Motor neuron (in vitro differentiated cells): ENCODE measurements at places on chromosomes 2 and 18. TPM values are rescaled to one million over a fixed set of nuclear protein-coding genes. Genes with fewer than 3 reads are reported as not detected.

- ATAC-seq: no peak
Measured at GRCh38 chr18:57559314-57559713, 27.2 kb downstream of the FECH start.

HRH4 gene
- 0.21 and 0.34 TPM in 2 replicates for total RNA-seq

DNA sequence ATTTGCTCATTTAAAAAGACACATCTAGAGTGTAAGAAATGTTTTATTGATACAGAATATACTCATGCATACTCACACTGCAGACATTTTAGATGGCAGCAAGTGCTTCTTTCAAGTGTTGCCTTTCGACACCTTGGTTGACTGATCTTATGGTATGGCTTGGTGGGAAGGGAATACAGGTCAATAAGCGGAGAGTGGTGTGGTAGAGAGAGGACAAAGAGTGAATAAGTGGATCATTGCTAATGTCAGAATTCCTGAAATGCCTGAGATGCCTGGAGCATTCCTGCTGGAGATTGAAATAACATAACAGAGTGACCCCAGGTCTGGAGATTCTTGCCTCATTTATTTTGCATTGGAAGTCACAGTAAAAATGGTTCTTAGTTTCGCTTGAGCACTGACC lies 76.7 kb downstream of the RND3 start:
- ATAC-seq: peak; percentile 33

TRABD2A gene
- total RNA-seq: 1.3 and 3.5 TPM in 2 replicates

DNA sequence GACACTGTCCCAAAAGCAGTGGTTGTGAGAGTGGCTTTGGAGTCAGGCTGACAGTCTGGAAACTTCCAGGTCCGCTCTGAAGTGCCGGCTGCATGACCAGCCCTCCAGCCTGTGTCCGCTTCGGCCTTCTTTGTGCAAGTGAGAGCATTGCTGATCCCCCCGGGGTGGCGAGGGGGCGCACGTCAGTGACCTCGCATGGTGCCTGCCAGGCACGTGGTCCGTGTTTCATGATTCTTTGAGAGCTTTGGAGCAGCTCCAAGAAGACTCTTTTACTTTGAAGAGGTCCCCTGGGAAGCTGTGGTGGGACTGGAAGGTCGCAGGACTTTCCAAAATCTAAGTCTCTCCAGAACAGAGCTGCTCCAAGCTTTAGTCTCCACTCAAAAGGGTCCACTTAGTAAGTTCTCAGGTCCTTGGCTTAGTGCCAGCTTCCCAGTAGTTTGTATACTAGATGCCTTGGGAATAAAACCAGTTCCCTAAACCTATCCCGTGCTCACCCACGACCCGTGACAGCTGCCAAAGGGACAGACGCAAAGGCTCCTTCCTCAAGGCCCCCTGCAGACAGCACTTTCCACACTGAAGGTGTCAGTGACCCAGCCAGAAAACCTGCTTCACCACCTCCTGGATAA lies 68.8 kb downstream of the ADI1 start:
- no peak for ATAC-seq

GRCh38 chr2:64727013-64727767 lies 73.5 kb upstream of the SERTAD2 start:
- ATAC-seq: no peak

GRCh38 chr18:31680433-31680811 lies 4.0 kb downstream of the B4GALT6 start:
- no peak for ATAC-seq

PKP4 gene
- 17.8 and 22.5 TPM in 2 replicates for total RNA-seq

SP9 gene
- total RNA-seq: 13.1 and 14.4 TPM in 2 replicates

GRCh38 chr2:111904726-111905474 lies 6.5 kb downstream of the MERTK start:
- no peak for ATAC-seq

DNA sequence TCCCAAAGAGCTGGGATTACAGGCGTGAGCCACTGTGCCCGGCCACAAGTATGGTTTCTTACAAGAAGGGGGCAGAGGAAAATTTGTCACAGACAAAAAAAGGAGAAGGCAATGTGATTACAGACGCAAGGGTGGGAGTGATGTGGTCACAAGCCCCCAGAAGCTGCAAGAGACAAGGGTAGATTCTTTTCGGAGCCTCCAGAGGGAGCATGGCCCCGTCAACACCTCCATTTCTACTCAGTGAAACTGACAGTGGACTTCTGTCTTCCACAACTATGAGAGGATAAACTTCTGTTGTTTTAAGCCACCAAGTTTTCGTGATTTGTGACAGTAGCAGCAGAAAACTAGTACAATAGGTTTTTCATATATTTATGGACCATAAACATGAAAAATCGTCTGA lies 2.1 kb upstream of the TCF7L1 start:
- no peak for ATAC-seq

DNA sequence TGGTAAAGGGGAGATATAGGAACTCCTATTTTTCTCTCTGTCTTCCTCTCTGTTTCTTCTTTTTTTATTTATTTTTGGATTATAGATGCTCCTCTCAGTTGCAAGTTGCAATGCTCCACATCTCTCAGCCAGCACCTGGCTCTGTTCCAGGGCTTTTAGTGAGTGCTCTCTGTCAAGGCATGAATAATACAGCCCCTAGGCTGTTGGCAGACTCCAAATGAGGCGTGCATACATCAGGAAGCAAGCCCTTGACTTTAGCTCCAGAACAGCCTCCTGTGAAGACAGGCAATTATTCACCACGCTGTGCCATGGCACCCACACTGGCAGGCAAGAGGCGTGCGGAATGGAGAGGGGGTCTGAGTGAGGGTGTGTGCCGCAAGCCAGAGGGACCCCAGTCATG lies 228.1 kb upstream of the PXDN start:
- peak; percentile 91 for ATAC-seq

GRCh38 chr2:210003359-210003758 lies 921 bp downstream of the RPE start:
- no peak for ATAC-seq

SCG2 gene
- total RNA-seq: 2.0 and 2.1 TPM in 2 replicates

RUFY4 gene
- total RNA-seq: 0.32 and 0.88 TPM in 2 replicates

DNA sequence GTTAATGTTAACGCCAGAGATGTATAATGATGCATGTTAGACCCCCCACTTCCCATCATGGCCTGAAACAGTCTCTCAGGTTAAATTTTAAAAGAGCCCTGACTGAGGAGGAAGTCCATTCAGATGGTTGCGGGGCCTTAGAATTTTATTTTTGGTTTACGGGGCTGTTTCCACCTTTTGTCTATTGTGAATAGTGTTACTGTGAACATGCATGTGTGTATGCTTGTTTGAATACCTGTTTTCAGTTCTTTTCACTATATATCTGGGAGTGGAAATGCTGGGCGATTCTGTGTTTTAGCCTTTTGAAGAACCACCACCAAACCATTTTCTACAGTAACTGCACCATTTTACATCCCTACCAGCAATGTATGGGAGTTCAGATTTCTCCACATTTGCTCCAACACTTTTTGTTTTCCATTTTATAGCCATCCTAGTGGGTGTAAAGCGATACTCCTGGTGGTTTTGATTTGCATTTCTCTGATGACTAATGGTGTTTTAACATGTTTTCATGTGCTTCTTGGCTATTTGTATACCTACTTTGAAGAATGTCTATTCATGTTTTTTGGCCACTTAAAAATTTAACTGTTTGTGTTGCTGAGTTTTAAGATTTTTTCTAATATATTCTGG lies 133.0 kb downstream of the MYO3B start:
- no peak for ATAC-seq

- peak; percentile 1 for ATAC-seq
Measured at GRCh38 chr2:240556553-240557100, 1.2 kb downstream of the ANKMY1 start.

APLF gene
- total RNA-seq: 3.4 and 4.1 TPM in 2 replicates

PSMA8 gene
- total RNA-seq: not detected in 2 replicates

DNA sequence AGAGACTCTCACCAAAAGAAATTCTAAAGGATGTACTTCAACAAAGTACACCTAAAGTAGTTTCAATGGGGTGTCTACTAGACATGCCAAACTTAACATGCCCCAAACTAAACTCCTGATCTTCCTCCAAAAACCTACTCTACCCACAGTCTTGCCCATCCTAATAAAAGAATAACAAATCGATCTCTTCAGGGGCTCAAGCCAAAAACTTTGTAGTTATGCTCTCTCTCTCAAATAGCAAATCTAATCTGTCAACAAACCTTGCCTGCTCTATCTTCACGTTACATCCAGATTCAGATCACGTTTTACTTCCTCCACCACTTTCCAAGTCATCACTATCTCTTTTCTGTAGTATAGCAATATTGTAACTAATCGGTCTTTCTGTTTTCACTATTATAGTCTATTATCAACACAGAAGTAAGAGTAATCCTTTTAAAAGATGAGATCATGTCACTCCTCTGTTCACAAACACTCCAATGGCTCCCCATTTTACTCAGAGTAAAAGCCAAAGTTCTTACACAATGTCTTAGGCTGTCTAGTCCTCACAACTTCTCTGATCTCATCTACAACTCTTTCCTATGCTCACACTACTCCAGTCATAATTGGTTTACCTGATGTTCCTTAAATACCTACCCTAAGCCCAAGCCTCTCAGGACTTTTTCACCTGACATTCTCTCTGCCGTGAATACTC lies 79.9 kb downstream of the THADA start:
- no peak for ATAC-seq

DNA sequence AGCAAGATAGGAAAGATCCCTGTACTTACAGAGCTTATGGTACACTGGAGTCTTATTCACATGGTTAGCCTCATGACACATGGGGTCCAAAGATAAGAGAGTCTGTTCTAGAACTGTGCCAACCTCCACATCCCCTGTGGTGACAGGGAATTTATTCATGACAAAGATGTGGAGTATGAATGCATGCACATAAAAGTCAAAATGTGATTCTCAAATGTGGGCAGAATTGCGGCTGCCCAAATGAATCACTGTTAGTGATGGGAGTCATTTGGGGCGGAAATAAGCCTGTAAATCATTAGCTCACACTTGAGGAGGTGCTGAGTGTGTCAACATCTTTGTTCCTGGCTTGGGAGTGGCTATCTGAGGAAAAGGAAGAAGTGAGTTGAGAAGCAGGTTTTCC lies 560.6 kb downstream of the SLC4A3 start:
- no peak for ATAC-seq

ANKRD62 gene
- 0.14 and 0.29 TPM in 2 replicates for total RNA-seq

GRCh38 chr18:80147037-80147417 lies 38.0 kb downstream of the ADNP2 start:
- peak; percentile 39 for ATAC-seq

GRCh38 chr2:212953170-212953920 lies 198.1 kb downstream of the IKZF2 start:
- ATAC-seq: no peak

GRCh38 chr2:172859581-172860335 lies 124.1 kb downstream of the RAPGEF4 start:
- peak; percentile 40 for ATAC-seq

GLI2 gene
- 5.0 and 5.1 TPM in 2 replicates for total RNA-seq

DNA sequence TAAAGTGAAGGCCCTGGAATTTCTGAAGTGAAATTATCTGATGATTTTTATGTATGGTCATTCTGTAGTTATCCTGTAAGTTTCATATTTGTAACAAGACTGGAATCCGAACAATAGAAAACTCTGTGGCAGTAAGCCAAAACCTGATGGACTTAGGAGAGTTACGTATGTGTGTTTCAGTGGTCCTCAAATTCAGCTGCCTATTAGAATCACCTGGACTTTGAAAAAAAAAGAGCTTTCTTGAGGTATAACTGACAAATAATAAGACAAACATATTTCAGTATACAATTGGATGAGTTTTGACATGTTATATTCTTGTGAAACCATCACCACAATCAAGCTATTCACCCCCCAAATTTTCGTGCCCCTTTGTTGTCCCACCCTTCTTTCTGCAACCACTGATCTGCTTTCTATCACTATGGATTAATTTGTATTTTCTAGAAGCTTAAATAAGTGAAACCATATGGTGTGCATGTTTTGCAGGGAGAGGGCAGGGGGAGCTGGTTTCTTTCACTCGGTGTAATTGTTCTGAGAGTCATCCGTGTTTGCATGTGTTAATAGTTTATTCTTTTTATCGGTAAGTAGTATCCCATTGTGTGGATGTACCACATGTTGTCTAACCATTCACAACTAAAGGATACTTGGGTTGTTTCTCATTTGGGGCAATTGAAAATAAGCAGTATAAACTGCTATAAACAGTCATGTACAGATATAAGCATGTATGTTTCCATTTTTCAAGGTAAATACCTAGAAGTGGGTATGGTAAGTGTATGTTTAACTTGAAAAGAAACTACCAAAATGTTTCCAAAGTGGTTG lies 50.2 kb upstream of the EML4 start:
- ATAC-seq: no peak

SRD5A2 gene
- total RNA-seq: 0.07 TPM in 1 of 2 replicates, not detected in the other

- no peak for ATAC-seq
Measured at GRCh38 chr18:74944676-74945075, 264.3 kb downstream of the PTGR3 start.

- no peak for ATAC-seq
Measured at GRCh38 chr18:48833701-48834412, 116.9 kb downstream of the SMAD7 start.

- ATAC-seq: no peak
Measured at GRCh38 chr18:30862900-30863299, 179.6 kb downstream of the DSC3 start.

ALPP gene
- total RNA-seq: not detected in 2 replicates

ZC3H6 gene
- total RNA-seq: 16.7 and 17.7 TPM in 2 replicates

DNA sequence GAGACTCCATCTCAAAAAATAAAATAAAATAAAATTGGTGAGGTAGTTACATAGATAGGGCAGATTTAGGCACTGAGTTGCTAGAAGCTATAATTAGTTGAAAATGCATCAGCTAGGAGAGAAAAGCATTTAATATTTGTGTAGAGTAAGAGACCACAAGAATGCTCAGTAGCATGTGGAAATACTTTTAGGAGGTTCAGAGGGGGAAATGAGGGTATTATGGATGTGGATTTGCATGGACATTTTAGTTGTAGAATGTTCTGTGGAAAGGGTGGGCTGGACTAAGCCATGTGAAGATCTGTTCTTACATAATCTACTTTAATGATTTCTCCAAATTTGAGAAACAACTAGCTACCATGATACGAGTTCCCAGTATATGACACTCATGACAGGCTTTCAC lies 95.5 kb downstream of the ATP9B start:
- ATAC-seq: no peak

IL36G gene
- total RNA-seq: 0.54 and 0.92 TPM in 2 replicates

GRCh38 chr18:31246460-31246859 lies 71.5 kb upstream of the DSG1 start:
- ATAC-seq: no peak

DNA sequence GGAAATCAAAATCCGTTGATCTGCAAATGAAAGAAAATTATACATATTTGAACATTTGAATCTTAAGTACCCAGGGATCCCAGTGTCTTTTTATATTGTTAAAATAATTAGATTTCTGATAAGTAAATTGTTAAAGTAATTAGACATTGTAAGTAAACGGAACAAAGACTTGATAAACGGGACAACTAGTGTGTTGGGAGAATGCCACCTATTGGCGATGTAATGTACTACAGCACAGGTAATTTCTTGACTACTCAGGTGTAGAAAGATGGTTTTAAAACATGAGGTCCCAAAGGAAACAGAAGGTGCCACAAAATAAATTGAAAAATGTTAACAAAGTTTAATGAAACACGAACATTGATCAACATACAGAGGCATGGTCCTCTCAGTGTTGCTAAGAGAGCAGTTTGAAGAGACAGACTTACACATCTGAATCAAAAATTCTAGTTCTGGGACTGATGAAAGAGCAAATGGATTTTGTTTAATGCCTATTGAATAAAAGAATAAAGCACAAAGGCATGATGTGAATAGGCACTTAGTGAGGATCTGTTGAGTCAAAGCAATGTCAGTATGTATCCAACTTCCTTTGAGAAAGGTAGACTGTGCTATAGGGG lies 103.4 kb upstream of the RASGRP3 start:
- no peak for ATAC-seq
